ENCODE measurements at places on chromosomes 6 and 20. TPM values are rescaled to one million over a fixed set of nuclear protein-coding genes. Genes with fewer than 3 reads are reported as not detected.

RAET1G gene
- 0.25 TPM for total RNA-seq

ELOVL4 gene
- 30.0 TPM for total RNA-seq

RPL10A gene
- 977 TPM for total RNA-seq

LY6G6C gene
- total RNA-seq, result 0.25 TPM

CTCFL gene
- total RNA-seq, result not detected

AKAP12 gene
- 51.9 TPM for total RNA-seq

OR2J3 gene
- total RNA-seq, result not detected

PAQR8 gene
- total RNA-seq, result 13.8 TPM

OR2H2 gene
- not detected for total RNA-seq

CNBD2 gene
- total RNA-seq, result 3.9 TPM

TRIM15 gene
- total RNA-seq, result not detected

PDE7B gene
- total RNA-seq, result 2.5 TPM
